ENCODE measurements at places on chromosomes 1 and 21. TPM values are rescaled to one million over a fixed set of nuclear protein-coding genes. Genes with fewer than 3 reads are reported as not detected.

DNA sequence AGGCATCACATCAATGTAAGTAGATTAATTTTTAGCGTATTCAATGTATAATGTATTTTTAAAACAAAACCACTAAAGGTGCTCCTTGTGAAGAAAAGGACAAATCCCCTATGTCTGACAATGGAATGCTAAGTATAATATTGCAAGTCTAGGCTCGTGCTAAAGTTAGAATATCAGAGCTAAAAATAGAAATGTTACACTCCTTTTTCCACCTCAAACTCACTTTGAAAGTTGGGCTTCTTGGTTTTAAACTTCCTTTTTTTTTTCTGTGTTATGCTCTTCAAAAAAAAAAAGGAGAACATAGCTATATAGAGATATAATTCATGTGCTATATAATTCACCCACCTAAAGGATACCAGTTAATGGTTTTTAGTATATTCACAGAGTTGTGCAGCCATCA, 3.6 kb upstream of the SERBP1 start:
- DNase-seq = no peak

DNA sequence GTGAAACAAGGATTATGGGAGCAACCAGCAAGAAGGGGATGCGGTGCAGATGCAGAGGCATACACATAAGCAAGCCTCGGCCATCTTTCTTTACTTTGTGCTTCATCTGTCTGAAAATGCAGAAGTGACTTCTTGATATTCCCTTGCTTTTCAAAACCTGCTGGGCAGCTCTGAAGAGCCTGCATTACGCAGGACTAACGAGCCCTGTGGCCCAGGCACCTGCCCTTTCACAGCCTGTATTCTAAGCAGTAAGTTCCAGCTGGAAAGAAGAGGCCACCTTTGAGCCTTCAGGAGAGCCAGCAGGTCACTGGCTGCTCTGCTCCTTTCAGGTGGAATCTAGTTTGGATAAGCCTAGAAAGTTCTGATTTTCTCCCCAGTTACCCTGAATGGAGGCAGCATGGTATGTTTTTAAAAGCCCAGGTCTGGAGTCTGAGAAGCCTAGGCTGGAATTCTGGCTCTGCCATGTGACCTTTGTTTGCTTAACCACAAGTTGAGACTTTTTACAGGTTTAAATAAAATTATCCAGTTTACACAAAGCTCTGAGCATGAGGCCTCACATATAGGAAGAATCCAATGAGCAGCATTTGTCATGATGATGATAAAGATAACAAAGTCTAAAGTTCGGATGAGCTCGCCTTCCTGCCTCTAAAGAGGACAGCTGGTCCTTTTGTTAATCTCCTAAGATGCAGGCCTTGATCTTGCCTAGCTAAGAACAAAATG, 122.9 kb downstream of the UBR4 start:
- peak; percentile 40 for DNase-seq

DNA sequence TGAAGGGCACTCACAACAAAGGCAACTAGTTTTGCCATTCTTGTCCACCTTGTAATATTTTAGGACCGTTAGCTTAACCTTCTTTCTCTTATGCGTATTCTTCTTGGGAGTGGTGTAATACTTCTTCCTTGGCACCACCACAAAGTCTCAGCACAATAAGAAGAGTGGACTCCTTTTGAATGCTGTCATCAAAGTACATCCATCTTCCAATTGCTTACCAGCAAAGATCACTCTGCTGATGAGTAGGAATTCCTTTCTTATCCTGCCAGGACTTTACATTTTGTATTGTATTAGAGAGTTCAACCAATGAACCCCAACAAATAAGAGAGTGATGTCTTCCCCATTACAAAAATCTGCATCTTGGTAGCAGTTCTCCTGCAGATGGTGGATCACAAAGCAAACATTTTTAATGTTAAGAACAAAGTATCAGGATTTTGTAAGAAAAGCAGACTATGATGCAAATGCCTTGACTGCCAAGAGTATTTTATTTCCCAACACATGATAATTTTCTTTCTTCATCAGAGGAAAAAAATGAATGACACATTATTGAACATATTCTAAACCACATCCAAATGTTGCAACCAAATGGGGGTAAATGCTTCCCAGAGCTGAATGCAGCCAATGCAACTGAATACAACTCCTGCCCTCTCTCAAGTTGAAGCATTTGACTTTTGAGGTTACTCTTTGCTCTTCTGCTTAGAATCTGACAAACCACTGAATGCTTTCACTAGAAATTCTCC, 5.1 kb upstream of the ARNT start:
- peak; percentile 90 for DNase-seq

GRCh38 chr1:19468397-19468956, 16.9 kb downstream of the CAPZB start:
- no peak for DNase-seq

The MFSD2A gene
- total RNA-seq = 3.4 TPM

The CRP gene
- not detected for total RNA-seq

The SPRR3 gene
- not detected for total RNA-seq

The FAM167B gene
- total RNA-seq = 1.5 TPM

DNA sequence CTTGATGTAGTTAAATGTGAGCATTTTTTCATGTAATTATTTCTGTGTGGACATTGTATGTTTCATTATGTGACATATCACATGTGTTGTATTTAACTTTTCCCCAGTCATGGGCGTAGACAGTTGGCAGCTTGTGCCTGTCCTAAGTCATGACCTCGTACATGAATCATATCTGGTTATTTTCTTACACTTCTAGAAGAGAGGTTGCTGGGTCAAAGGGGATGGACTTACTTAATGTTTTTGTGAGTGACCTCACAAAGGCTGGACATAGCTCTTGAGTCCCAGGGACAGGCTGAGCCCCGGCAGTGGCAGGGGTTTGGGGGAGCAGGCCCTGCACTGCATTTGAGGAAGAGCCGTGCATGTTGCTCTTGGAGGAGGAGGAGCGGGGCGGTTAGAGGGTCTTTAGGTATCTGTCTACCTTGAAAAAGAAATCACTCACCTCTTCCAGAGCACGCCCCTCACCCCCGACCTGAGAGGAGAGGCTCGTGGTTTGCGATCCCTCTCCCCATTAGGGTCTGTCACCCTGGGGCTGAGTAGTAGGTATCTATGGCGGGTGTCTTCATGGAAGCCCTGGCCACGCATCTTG, 16.4 kb downstream of the IFNGR2 start:
- peak; percentile 30 for DNase-seq

The SPOCD1 gene
- 36.0 TPM for total RNA-seq

DNA sequence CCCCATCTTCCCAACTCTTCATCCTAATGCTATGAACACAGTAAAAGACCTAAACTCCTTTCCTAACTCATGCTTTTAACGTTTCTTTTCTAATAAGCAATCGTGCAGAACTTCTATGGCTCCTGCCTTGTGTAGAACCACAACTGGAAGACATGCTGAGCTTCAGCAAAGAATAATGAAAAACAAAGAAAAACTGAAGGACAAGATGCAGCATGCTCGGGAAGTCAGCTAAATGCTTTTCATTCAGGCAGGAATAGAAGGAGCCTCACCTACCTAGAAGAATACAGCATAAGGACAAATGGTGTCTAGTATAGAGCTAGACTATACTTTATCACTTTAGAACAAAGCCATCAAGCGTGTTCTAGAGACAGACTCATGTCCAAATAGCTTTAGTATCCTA, 45.9 kb downstream of the LUZP1 start:
- no peak for DNase-seq

- no peak for DNase-seq
Measured at GRCh38 chr1:197859024-197859423, 43.4 kb upstream of the C1orf53 start.
